ENCODE measurements at places on chromosomes 4 and X. TPM values are rescaled to one million over a fixed set of nuclear protein-coding genes. Genes with fewer than 3 reads are reported as not detected.

Gene XAGE5
- not detected for total RNA-seq

Gene PRKG2
- total RNA-seq = 1.5 TPM

GRCh38 chr4:23754688-23755087 lies 135.2 kb downstream of the PPARGC1A start:
- no peak overlapping the region for H3K27ac ChIP-seq
- no peak overlapping the region for H3K4me3 ChIP-seq
- H3K36me3 ChIP-seq = no peaks in the 10 kb centered on the region
- no peak for DNase-seq

- H3K27me3 ChIP-seq = no peaks in the 10 kb centered on the region
- no peaks in the 10 kb centered on the region for H3K36me3 ChIP-seq
- H3K4me3 ChIP-seq = no peak overlapping the region
- DNase-seq = no peak
- H3K27ac ChIP-seq = no peak overlapping the region
These were observed 294.3 kb downstream of the FSTL5 start for GRCh38 chr4:161869511-161869910.

DNA sequence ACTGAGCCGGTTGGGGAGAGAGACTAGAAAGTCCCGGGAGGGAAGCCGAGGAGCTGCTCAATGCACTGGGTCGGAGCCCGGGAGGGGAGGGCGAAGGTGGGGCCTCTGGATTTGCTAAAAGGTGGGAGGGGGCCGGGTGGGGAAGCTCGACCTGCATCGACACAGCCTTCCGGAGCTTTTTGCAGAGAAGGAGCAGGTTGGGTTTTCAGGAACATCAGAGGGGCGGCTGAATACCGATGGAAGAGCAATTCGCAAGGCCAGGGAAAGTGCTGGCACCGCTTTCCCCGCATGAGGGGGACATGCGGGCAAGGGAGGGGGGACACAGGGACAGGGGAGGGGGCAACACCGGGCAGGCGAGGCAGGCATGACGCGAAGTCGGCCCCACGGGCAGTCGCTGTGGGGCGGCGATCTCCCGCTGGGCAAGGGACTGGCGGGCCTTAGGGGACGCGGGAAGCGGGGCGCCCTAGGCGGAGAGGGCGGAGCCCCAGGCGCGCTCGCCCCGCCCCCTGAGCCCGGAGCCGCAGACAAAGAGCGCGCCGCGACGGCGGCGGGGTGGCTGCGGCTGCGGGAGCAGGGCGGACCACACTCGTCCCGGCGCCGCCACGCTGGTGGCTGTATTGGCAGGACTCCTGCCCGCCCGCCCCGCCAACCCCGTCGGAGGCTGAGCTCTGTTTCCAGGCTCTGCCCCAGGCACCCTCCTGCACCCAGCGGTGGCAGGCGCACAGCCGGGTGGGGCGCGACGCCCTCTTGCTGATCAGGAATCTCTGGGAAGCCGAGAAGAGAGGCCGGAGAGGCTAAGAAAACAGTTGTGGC lies 11.6 kb downstream of the PDZD4 start:
- H3K4me3 ChIP-seq = peak overlapping the region; percentile 41
- peaks cover 3% of the 10 kb centered on the region for H3K36me3 ChIP-seq
- peak; percentile 52 for DNase-seq
- H3K4me1 ChIP-seq = no peaks in the 10 kb centered on the region

GRCh38 chrX:149984411-149984810 lies 46.1 kb upstream of the EOLA2 start:
- DNase-seq = no peak
- H3K4me1 ChIP-seq = no peaks in the 10 kb centered on the region
- no peak overlapping the region for H3K27ac ChIP-seq
- H3K36me3 ChIP-seq = no peaks in the 10 kb centered on the region

DNA sequence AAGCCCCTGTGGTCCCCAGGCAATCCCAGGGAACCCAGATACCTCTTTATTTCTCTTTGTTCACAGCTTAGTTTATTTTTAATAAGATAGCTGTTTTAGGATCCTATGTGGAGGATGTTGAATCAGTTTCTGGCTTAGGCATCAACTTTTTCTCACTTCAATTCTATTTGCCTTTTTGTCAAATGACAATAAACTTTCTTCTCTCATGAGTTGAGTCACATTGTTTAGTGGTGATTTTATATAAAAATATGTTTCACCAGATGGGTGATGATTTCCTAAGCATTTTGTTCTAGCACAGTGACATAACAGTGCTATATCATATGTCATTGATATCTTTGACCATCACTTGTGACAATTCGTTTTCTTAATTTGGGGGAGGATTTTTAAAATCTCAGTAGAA lies 198.1 kb upstream of the PUDP start:
- no peaks in the 10 kb centered on the region for H3K4me1 ChIP-seq
- no peak for DNase-seq
- no peak overlapping the region for H3K27ac ChIP-seq
- no peaks in the 10 kb centered on the region for H3K36me3 ChIP-seq
- no peak overlapping the region for H3K4me3 ChIP-seq

- H3K27me3 ChIP-seq = no peaks in the 10 kb centered on the region
- no peaks in the 10 kb centered on the region for H3K4me1 ChIP-seq
- no peak overlapping the region for H3K27ac ChIP-seq
- no peak overlapping the region for H3K4me3 ChIP-seq
- H3K36me3 ChIP-seq = no peaks in the 10 kb centered on the region
- no peak for DNase-seq
These were observed 856.6 kb downstream of the CENPC start for GRCh38 chr4:66688674-66689073.

GRCh38 chr4:147617841-147618691 lies 869 bp downstream of the TMEM184C start:
- peaks cover 18% of the 10 kb centered on the region for H3K36me3 ChIP-seq
- DNase-seq = no peak
- H3K27me3 ChIP-seq = no peaks in the 10 kb centered on the region
- peak overlapping the region; percentile 87 for H3K4me3 ChIP-seq
- peak overlapping the region; percentile 83 for H3K27ac ChIP-seq
